ENCODE measurements at places on chromosomes 11 and 22.

GRCh38 chr11:2148595-2148994 lies 9.4 kb upstream of the IGF2 start:
- DNase-seq, result no peak

DNA sequence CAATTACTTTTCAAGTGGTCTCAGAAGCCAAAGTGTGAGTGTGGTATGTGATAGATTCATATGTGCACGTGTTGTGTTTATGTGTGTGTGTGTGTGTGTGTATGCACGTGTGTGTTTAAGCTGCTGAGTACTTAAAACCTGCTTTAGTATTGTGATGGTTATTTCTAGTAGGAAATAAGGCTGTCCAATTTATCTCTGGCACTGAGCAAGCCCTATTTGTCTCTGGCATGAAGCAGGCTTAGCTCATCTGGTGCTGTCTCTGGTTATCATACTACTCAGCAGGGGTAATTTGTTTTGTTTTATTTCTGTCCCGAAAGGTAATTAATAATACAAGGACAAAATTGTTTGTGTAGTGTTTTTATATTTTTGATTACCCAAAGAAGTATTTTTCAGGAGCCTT lies 333.7 kb downstream of the FAT3 start:
- no peak for DNase-seq

DNA sequence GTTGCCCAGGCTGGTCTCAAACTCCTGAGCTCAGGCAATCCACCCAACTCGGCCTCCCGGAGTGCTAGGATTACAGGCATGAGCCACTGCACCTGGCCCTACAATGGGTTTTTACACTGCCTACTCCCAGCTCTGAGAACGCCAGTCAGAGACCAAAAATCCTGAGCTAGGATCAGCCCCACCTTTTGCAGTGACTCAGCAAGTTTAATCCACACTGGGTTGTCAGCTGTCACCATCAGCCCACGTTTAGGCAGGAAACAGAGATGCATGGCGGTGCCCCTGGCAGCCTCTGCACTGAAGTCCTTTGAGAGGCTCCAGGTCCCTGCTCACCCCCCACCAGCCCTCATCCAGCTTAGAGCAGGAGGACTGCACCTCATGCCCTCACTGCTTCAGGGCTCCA lies 117.6 kb downstream of the ARHGAP8 start:
- peak; percentile 16 for DNase-seq

DNA sequence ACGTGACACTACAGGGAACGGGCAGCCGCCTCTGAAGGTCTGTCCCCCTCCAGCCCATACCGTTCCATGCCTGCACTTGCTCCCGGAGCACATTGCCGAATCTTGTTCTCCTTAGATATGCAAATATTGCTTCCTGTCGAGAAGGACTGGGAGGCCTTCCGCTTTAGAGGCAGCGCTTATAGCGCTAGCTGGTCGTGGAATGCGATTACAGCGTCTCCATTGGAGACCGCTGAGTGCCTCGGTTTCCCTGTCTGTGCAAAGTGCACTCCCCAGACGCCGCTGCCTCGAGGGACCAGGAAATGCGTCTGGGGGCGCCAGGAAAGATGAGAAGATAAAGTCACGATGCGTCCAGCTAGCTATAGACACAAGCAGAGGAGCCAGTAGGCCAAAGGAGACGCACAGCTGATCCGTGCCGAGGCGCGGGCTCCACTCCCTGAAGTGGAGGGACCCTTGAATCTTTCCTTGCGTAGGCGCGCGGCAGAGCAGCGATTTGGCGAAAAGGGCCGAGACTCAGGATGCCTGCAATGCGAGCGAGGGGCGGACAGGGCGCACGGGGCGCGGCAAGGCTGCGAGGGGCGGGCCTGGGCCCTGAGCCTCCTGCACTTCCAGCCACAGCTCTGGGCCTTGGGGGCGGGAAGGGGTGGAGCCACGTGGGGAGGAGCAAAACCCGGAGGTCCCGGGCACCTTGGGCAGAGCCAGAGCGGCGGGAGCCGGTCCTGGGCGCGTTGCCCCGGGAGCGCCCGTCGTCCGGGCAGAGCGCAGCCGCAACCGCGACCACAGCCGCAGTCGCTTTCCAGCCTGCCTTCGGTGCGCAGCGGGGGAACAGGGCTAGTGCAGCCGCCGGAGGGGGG lies at the start of gene RASSF10:
RASSF10 (plus strand) TSS at position 692 of the 851 bp plus-strand sequence. CDS start 261 bp downstream, outside the sequence.
- peak; percentile 78 for DNase-seq

GRCh38 chr11:33379947-33380346 lies 122.8 kb downstream of the HIPK3 start:
- no peak for DNase-seq

DNA sequence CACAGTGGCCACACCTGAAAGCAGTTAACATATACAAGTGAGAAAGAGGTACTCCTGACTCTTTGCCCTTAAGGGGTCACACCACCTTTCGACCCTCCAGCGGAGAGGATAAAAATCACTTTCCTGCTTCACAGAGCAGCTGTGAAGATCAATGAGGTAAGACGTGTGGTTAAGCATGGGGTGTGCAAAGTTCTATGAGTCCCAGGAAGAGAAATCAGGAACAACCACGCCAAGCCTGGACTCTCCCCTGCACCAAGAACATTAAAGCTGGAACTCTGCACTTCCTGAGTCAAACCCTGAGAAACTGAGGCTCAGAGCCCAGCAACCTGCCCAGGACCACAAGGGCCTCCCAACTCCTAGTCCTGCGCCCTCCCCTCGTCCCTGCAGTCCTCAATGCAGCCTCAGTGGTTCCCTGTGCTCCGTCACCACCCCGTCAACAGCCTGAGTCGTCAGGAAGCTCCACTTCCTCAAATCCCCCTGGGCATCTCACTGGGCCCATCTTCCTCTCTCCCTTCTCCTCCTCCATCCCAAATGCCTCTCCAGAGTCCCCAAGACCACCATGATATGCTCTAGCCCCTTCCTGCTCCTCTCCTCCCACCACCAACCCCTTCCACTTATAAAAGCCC lies 17.7 kb downstream of the TNKS1BP1 start:
- no peak for DNase-seq

DNA sequence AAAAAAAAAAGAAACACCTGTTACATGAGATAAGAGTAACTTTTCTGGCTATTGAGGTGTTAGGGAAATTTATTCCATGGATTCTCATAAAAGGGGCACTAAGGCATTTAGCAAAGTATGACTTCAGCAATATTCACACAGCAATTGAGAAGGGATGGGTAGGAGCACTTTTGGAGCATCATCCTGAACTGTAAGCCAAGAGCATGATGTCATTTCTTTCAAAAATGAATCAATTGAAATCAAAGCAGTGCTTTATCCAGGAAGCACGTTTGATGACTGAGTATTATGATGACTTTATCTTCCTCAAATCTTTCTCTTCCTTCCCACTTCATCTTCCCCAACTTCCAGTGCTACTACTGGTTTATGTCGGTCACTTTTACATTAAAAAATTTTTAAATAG lies 140.4 kb downstream of the MYO18B start:
- no peak for DNase-seq

DNA sequence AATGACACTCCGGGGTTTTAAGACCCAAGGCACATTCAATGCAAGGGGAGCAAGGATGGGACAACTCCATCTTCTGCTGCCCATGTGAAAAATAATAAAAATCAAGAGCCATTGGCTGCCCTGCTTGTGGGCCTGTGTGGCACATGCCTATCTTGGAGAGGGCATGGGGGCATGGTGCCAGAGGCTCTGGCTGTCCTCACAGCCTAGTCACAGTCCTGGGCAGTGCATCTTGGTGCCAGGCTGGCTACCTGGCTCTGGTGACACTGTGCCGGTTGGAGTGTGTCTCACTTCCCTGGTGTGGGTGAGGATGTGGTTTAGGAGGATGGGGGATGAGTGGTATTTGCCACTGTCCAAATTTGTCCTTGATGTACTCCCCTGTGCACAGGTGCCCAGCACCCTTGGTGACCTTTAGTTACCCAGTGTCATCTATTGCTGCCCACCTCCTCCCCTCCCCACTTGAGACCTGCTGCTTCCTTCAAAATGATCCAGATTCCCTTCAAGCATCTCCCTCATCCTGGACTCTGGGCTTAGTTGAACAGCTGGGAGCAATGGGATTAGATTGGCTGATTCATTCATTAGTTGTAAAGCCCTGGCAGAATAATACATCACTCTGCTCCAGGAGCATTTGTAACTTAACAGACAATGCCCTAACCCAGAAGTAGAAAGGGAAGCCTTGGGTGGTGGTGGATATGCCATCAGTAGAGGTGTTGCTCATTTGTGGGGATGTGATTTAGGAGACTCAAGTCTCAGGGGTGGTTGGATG lies 4.6 kb downstream of the TMEM86A start:
- no peak for DNase-seq

GRCh38 chr22:50723991-50724390 lies 14.0 kb upstream of the ACR start:
- DNase-seq, result no peak

- DNase-seq, result no peak
Observed at GRCh38 chr11:1917523-1918435, 1.7 kb upstream of the TNNT3 start.

GRCh38 chr11:60390419-60390818 lies 5.8 kb upstream of the MS4A14 start:
- no peak for DNase-seq

GRCh38 chr11:117231842-117232091 lies at the start of gene PCSK7:
TSS of gene PCSK7 (minus strand) at chr11:117232073. CDS start at chr11:117229844, 2,229 bp downstream.
- peak; percentile 85 for DNase-seq

- no peak for DNase-seq
Observed at GRCh38 chr11:22742157-22742613, 75.8 kb downstream of the GAS2 start.

All from head of caudate nucleus (tissue), 42 donors.